ENCODE measurements at places on chromosomes 7 and 10.

- DNase-seq: no peak
Measured at GRCh38 chr7:40200791-40201190, 66.0 kb downstream of the SUGCT start.

- no peak for DNase-seq
Measured at GRCh38 chr10:131732631-131733127, 168.1 kb upstream of the PPP2R2D start.

GRCh38 chr7:9328296-9328695 is 894.9 kb downstream of the NXPH1 start:
- DNase-seq: no peak

GRCh38 chr10:23205972-23206642 is 14.0 kb downstream of the PTF1A start:
- no peak for DNase-seq

- DNase-seq: no peak
Measured at GRCh38 chr7:29858191-29858951, 52.1 kb downstream of the WIPF3 start.

DNA sequence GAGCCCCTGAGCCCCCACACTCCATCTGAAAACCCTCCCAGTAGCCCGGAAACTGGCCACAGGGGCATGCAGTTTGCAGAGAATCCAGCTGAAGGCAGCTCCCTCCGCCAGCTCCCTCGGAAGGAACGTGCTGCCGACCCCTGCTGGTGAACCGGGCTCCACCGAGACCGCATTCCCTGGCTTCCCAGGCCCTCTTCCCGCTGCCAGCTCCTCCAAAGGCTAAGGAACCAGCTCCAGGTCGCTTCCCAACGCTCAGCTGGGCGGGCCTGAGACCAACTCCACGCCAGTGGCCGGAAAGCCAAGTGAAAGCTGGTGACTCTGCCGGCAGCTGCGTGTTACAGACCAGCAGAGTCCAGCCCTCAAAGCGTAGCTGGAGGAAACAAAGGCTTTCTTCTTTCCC is 35.8 kb downstream of the GPER1 start:
- DNase-seq: no peak

GRCh38 chr10:10663622-10664021 is 354.1 kb upstream of the CELF2 start:
- DNase-seq: no peak

DNA sequence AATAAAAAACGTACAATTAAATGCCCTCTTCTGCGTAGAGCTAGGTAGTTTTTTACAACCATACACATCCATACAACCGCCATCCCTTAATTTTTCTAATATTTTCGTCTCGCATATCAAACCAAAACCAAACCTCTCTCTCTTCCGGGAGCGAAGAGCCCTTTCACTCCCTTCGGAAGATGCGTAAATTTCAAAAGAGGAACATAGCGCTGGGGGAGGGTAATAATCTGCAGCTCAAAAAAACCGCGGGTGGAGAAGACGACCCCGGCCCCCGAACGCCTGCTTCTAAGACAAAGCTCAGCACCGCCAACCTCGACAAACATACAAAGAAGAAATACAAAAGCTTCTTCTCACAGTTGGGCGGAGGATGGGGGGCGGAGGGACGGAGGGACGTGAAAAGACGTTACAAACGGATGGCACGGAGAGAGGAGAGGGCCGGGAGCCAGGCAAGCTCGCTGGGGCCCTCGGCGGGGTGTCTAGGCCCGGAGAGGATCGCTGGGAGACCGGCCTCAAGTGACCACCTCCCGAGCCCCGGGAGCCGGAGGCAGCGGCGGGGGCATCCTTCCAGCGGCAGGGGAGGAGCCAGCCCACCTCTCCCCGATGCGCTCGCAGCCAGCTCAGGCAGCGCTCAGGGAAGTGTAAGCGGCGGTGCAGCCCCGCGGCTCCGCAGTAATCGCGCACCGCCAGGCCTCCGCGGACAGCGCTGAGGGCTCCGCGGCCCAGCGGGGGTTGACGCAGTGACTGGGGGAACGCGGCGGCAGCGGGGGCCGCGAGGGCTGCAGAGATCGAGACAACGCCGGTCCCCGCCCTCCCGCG is 851 bp downstream of the MKRN1 start:
- no peak for DNase-seq

DNA sequence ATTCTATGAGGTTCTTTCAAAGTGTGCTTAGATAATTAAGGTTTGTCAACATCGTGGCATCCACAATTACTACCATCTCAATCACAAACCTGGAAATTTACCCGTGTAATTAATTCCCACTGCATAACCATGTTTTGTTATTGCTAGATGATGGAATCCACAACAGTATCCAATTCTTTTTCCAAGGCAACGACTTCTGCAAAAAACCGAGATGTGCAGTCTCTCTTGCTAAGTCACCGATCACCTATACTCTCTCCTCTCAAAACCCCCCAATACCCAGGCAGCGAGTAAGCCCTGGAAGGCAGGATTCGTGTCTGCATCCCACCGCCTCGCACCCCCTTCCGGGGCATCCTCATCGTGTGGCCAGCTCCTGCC is 678 bp upstream of the EIF4H start:
- no peak for DNase-seq

DNA sequence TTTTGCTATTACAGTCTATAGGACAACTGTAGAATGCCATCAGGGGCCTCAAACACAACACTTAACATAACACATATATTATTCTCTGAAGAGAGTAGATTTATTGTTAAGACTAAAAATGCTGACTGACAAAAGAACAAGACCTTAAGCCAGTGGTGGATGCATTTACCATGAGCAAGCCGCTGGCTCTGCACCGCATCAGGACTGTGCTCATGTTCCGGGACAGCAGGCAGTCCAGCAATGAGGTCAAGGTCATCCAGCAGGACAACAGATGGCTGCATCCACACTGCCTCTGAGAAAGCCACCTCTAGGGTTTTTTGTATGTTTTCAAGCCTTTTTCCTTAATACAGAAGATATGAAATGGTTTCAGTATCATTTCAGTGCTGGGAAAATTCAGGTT is 23.8 kb downstream of the PEX1 start:
- no peak for DNase-seq

- no peak for DNase-seq
Measured at GRCh38 chr7:22723181-22723601, 3.8 kb upstream of the IL6 start.

- no peak for DNase-seq
Measured at GRCh38 chr10:62475551-62475950, 101.4 kb downstream of the ZNF365 start.

DNA sequence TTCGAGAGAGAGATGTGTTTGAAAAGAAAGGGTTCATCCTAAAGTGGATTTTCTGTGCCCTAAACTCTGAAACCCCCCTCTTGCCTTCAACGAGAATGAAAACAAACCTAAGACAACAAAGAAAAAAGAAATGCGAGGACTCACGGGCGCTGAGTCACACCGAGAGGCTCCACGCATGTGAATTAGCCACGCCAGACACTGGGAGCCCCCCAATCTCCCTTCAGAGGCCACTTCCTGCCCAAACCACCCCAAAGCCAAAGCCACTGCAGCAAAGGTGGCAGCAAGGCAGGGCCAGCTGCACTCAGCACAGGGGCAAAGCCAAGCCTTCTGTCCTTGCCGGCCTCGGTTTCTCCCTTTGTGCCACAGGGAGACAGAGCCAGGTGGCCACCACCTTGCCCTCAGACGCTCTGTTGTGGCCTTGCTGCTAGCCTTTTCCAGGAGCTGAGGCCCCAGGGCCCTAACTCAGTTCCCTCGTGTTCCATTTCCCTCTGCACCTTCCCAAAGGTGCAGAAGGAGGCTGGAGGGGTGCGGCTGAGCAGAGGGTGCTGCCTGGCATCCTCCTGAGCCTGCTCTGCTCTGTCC is 93.3 kb downstream of the FAM53B start:
- DNase-seq: no peak

- DNase-seq: no peak
Measured at GRCh38 chr10:12130237-12130872, 878 bp downstream of the SEC61A2 start.

- no peak for DNase-seq
Measured at GRCh38 chr10:97138174-97138573, 47.6 kb downstream of the SLIT1 start.

DNA sequence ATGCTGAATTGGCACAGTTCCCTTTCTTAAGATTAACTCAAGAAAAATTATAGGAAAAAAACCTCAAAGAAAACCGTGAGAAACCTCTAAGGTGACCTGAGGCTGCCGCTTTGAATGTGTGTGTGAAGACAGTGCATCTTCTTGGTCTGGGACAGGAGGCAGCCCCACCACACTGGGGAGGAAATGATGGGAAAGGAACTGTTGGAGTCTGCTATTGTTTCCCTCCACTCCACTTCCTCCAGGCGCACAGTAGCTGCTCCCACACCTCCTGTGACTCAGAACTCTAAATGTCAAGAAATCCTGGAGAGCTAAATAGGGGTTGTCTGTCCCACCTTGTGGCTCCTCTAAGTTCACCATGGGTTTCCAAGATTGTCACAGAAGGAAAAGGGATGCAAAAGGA is 179.4 kb downstream of the PDE1C start:
- DNase-seq: no peak

DNA sequence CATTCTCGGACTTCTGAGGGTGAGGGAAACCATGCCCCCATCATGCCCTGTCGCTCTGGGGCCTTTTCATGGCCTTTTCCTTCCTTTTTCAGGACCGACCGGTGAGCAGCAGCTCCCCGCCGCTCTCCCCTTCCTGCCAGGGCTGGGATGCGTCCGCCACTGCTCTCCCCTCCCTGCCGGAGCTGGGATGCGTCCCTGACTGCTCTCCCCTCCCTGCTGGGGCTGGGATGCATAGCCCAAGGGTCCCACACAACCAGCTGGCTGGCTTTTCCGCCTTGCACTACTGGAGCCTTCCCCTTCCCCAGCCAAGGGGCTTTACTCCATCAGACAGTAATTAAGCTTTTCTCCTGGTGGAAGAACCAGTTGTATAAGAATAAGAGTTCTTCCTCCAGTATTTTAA is 129.7 kb upstream of the COBL start:
- DNase-seq: no peak

- no peak for DNase-seq
Measured at GRCh38 chr10:21285742-21286331, 239.6 kb downstream of the SKIDA1 start.

DNA sequence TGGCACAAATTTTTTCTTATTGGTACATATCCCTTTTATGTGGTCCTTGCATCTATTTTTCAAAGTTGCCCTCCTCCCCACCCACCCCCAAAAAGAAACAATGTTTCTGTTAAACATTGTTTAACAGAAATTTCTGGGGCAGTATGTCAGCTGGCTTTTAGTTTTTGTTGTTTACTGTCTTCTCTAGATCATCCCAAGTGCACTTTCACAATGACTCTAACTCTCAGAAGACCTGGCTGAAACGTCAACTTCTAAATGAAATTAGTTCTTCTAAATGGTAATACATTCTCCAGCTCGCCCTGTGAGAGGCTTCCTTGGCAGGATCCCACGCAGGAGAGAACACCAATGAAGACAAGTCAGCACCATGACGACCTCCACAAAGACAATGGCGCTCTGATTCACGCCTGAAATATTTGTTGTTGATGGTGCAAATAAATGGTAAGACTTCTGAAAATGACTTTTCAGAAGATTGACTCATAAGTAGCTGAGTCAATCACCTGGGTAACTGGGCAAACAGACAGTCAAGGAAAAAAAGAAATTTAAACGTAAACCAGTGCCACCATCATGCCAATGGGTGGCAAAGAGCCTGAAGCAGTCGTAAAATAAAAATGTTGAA is 293.7 kb downstream of the FZD1 start:
- no peak for DNase-seq

DNA sequence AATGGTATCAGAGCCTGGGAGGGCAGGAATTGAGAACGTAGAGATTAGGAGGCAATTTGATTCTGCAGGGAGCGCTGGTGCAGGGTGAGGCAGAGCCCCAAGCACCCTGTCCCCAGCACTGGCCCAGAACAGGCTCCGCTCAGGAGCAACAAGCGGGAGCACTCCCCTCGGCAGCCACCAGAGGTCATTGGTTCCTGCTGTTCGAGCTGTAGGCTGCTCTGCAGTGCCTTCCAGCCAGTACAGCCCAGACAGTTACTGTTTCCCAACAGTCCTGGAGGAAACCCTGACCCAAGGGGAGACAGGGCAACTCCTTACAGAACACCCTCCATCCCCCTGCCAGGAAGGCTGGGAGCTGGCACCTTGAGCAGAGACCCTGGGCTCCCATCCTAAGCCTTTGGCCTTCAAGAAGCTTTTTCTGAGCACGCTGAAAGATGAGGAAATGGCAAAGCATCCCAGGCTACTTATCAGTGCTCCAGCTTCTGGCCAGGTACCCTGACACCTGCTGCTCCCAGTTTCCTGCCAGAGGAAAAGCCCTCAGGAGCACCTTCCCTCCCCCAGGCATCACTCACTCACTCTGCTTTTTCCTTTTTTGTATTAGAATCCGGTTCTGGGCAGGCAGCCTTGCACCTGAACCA is 71.2 kb upstream of the EFCAB10 start:
- no peak for DNase-seq

- DNase-seq: no peak
Measured at GRCh38 chr10:681670-682318, 7.7 kb downstream of the DIP2C start.

DNA sequence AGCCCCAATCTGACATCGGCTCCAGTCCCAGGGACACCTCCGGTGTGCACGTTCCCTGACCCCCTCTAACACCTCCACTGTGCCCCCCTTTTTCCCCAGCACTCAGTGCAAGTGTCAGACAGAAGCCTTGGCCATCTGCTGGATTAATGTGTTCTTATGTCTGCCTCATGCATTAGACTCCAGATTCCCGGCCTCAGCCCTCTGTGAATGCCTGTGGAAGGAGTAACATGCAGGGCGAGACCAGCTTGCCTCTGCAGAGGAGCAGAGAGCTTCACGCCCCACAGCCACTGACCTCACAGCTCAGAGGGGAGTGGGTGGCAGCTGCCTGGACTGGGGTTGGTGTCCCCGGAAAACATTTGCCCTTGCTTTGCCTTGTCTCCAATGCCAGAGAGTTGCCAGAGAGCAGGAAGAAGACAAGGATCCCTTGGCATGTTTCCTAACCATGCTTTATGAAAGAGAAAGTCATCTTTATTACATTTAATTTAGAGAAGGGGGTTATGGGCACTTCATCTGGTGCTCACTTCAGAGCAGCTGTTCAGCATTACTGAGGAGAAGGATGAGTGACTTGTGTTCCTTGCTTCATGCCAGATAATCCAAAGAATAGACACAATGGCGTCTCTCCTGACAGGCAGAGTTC is 91.6 kb upstream of the CXCL12 start:
- DNase-seq: no peak

DNA sequence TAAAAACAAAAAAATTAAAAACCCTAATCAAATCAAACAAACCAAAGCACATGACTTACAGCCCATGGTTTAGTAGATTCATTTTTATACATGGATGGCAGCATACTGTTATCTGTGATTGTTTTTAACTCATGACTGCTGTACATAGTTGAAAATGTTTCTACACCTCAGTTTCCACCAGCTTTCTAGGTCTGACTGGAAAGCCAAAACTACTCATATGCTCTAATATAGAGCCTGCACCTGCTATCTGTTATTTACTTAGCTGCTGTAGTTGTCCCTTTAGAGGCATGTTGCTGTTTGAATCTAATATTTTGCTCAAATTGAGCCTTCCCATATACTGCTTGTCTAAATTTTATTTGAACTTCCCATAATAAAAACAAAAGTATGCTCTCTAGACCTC is 289.9 kb upstream of the LRRN3 start:
- DNase-seq: no peak

Measured in esophagus squamous epithelium (tissue), 5 donors.